Activated naive CD4-positive, alpha-beta T cell treated with anti-CD3 and anti-CD28 coated beads for 36 hours (primary cell): ENCODE measurements at places on chromosomes 3 and 15. TPM values are rescaled to one million over a fixed set of nuclear protein-coding genes. Genes with fewer than 3 reads are reported as not detected.

TRH gene
- not detected for total RNA-seq

STRA6 gene
- total RNA-seq = not detected

RETNLB gene
- not detected for total RNA-seq

NRROS gene
- total RNA-seq = 8.1 TPM

DALRD3 gene
- 19.7 TPM for total RNA-seq

OTOL1 gene
- not detected for total RNA-seq

GHRL gene
- total RNA-seq = not detected
